Activated T-helper 2 cell treated with anti-CD3 and anti-CD28 coated beads, Interferon-gamma antibody, Interleukin-2, Interleukin-4, amounts not matched to agents 10 μg/mL and 5 μg/mL and 100 μg/mL, durations not matched to agents 14 hours and 24 hours and 36 hours (primary cell): ENCODE measurements at places on chromosomes 13 and 19.

DNA sequence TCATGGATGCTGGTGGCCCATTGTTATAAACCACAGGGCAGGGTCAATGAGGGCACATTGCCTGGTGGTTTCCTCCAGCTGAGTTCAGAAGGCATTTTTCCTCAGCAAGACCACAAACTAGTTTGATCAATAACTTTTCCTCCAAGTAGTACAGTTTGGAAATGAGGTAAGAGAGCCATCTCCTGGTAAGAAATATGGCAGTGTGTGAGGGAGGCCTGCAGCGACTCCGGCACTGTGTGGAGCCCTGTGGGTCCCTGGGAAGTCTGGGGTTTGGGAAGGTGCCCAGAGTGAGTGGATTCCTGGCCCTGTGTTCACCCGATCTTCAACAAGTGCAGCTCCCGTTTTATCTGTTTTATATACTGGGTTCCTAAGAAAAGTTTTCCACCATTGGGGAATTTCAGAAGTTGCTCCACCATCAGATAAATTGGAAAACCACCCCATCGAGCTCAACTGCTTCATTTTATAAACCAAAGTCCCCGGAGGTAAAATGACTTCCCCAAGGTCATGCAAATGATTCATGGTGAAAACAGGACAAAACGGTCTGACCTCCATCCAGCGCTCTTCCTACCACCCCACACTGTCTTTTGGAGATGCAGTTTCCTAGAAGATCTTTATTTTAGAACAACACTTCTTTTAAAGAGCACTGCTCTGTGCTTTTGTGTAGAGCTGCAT, 148.4 kb downstream of the KATNAL1 start:
- DNase-seq, result no peak

DNA sequence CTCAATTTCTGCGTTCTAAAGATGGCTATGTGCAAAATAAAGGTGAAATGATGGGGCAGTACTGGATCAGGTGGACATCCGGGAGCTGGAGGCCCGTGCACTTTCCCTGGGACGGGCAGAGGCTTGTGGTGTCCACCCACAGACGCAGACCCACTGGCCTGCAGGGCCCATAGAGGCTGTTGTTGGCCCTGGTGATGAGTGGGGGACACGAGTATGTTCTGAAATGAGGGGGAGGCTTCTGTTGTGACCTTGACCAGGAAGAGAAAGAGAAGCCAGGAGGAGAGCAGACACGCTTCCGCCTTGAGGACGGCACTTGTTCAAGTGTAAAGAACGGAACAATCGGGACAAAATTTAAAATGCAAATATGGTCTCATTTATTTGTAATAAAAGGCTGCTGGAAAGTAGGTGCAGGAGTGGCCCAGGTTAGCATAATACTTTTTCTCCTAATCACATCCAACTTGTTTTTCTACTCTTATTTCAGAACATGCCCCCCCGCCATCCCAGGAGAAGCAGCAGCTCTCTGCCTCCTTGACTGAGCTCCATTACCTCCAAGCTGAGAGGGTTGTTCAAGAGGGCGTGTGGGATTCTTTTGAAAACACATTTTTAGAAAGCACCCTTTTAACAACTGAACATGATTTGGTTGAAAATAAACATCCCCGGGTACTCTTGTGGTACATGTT, 27.1 kb downstream of the ATP11A start:
- DNase-seq, result no peak

DNA sequence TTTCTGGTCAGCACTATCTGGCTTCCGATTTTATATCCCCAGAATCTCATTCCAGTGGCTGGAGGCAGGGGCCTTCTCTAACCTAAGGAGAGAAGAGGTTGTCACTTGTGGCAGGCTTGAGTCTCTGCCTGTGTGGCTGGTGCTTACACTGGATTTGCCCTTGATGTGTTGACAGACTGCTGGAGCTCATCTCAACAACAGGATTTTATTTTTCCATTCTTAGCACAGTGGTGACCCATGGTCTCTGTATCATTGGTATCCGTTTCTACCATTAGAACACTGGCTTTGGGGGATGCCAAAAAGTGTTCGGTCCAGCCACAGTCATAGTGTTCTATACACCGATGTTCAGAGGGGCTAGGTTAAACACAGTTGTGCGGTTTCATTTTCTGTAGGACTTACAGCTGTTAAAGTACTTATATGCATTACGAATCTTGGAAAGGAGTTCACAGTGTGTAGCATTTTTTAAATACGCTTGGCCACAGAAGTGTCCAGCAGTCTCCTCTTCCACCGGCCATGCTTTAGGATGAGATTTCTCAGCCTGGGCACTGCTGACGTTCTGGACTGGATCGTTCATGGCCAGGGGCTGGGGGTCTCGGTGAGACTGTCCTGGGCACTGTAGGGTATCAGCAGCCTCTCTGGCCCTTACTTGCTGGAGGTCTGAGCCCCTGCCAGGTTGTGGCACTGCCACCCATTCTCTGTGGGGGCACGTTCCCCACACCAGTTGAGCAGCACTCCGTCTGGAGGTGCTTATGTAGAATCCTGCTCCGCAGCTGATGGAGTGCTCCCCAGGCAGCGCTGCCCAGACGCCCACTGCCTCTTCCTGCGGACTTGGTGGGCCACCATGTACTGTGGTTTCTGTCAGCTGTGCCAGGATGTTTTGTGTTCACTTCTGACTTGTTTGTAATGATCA, 41.4 kb upstream of the TEX29 start:
- DNase-seq, result no peak

DNA sequence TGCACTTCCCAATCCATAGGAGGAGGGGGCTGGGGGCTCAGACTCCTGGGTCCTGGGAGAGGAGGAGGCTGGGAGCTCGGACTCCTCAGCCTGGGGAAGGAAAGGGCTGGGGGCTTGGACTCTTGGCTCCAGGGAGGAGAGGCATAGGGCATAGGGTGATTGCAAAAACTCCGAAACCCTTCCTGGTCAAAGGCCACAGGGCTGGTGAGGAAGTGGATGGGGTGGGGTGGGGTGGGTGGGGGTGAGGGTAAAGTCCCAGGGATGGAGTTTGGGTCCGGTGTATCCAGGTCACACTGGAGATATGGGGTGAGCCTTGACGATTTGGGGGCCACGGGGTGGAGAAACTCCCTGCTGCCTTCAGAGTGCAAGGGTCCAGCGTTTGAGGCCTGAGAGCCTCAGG, 2.8 kb downstream of the MYH14 start:
- no peak for DNase-seq

DNA sequence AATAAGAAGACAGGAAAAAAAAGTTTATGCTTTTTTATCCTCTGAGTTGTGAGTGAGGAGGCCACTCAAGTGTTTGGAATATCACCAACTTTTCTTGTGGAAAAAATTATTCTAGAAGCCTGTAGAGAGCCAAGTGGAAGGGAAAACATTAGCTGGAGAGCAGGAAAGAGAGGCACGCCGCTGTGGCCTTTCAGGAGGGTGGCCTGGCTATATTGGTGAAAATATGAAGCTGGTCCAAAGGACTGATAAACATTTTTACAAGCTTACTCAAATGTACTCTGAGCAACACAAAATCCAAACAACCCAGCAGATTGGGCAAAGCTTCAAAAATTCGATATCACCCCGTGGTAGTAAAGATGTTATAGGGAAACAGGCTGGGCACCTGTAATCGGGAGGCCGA, 2.3 kb upstream of the EIF3G start:
- no peak for DNase-seq

DNA sequence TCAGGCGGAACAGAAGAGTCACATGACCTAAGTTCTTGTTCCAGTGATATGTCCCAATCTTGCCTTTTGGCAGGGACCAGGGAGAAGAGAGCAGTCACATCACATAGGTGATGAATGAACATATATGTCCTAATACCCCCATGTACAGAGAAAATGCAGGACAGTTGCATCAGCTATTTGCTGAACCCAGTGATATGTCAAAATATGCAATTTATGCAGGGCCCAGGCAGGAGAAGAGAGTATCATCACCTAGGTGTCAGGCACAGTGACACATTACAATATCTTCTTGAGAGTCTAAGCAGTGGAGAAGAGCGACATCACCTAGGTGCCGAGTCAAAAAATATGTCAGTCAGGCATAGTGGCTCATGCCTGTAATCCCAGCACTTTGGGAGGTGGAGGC, 139.9 kb downstream of the ZNF675 start:
- DNase-seq, result no peak

GRCh38 chr19:4389511-4390016, 10.8 kb downstream of the SH3GL1 start:
- DNase-seq, result no peak

DNA sequence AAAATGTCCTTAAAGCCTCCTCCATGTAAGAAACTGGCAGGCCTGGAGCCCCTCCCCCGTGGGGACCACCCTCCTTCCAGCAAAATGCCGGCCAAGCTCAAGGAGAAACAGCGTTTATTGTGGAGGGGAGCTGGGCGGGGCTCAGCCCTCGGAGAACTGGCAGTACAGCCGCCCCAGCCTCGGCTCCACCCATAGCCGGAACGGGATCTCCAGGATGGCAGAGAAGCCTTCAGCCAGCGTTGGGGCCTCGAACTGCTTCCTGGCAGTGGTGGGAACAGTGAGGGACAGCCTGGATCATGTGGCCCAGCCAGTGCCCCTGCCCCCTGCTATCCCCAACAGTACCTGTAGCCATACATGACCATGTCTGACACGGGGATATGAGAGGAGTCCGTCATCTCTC, 6.3 kb downstream of the PNKP start:
- DNase-seq, result no peak

GRCh38 chr13:34419755-34420154, 522.3 kb upstream of the NBEA start:
- no peak for DNase-seq

DNA sequence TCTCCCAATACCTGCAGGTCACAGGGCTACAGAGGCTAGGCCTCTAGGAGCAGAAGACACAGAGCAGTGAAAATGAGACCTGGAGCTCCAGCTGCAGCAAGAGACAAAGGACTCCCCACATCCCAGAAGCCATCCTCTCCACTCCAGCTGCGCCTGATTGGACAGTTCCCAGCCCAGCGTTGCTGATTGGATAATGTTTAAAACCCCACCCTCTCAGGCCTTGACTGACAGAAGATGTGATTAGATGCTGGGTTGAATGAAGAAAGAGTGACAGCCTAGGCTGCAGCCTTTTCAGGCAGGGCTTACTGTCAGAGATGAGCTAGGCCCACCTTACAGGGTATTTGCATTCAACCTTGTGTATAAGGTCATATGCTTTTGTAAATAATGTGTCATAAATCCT, 59.4 kb downstream of the ZNF708 start:
- DNase-seq, result no peak

GRCh38 chr13:91014696-91015095, 332.8 kb upstream of the MIR17HG start:
- no peak for DNase-seq

- DNase-seq, result no peak
These were observed 14.3 kb upstream of the FOXO1 start for GRCh38 chr13:40680659-40681323.

GRCh38 chr19:44903602-44904425, 1.8 kb upstream of the APOE start:
- DNase-seq, result peak; percentile 62

GRCh38 chr13:114046431-114046975, 72.6 kb upstream of the C13orf46 start:
- no peak for DNase-seq

GRCh38 chr19:2305452-2306280, 2.3 kb downstream of the LINGO3 start:
- no peak for DNase-seq

DNA sequence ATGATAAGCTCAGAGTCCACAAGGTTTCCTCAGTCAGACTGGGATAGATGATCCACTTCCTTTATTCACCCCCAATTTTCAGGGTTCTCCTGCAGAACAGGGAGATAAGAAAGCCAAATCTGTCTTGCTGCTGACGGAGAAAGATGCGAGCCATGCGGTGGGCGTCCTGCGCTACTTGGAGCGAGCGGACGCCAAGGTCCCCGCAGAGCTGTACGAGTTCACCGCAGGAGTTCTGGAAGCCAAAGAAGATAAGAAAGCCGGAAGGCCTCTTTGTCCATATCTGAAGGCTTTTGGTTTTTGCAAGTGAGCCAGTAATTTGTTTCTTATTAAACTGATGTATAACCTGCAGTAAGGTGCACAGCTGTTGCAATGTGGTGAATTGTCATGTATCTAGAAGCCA, 66.7 kb downstream of the SLC7A9 start:
- no peak for DNase-seq

DNA sequence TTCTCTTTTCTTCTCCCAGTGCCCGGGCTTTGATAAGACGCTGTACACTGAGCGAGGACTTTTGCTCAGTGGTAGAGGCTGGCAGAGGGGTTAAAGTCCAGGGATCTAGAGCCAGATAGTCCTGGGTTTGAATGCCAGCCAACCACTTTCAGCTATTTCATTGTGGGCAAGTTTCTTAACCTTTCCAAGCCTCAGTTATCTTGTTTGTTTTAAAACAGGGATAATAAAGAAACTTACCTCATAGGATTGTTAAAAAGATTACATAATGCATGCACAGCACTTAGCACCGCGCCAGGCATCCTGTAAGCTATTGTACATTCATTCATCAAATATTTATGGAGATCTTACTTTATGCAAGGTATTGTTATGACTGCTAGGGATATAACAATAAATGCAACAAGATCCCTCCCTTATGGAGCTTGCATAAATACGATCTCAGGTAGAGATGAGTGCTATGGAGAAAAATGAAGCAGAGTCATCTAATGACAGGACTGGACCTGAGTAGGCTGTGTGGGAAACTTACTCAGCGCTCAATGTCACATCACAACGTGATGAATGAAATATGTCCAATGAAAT, 70.8 kb downstream of the LNX2 start:
- DNase-seq, result no peak
